ENCODE measurements at places on chromosomes 11 and 22.

DNA sequence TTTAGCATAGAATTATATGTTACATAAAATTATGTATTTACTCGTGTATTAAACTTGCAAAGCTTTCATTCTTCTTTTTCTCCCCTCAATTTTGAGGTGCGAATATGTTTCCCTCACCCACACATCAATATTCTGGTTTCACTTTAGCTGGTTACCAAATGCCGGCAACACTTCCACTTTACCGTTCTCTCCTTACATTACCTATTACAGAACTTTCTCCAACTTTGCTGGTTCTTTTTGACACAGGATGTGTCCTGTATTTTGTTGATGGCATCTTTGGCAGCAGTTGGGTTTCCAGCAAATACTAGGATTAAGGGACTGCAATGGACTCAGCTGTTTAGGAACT is 84.9 kb downstream of the PRR5L start:
- no peak for DNase-seq

DNA sequence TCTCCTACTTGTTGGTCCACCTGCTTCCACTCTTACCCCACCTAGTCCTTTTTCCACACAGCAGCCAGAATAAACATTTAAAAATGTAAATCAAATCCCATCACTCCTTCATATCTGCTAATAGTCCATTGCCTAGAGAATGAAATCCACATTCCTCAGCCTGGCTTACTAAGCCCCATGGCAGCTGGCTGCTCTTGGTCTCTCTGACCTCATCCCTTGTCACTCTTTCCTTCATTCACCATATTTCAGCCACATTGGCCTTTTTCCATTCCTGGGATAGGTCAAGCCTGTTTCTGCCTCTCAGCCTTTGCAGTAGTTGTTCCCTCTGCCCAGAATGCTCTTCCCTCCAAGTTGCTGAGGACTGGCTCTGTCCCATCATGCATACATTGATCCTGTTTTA is 512.8 kb downstream of the INSC start:
- DNase-seq, result no peak

- no peak for DNase-seq
Observed at GRCh38 chr11:66685276-66686099, 7.8 kb upstream of the RBM4B start.

- DNase-seq, result peak; percentile 39
Observed at GRCh38 chr11:102168481-102168880, 58.2 kb downstream of the YAP1 start.
